ENCODE measurements at places on chromosomes 4 and X. TPM values are rescaled to one million over a fixed set of nuclear protein-coding genes. Genes with fewer than 3 reads are reported as not detected.

- peaks cover 1% of the 10 kb centered on the region for H3K27me3 ChIP-seq
- no peak for DNase-seq
- H3K27ac ChIP-seq, result no peak overlapping the region
- no peaks in the 10 kb centered on the region for H3K36me3 ChIP-seq
Observed at GRCh38 chrX:18099745-18100144, 120.9 kb downstream of the BEND2 start.

DNA sequence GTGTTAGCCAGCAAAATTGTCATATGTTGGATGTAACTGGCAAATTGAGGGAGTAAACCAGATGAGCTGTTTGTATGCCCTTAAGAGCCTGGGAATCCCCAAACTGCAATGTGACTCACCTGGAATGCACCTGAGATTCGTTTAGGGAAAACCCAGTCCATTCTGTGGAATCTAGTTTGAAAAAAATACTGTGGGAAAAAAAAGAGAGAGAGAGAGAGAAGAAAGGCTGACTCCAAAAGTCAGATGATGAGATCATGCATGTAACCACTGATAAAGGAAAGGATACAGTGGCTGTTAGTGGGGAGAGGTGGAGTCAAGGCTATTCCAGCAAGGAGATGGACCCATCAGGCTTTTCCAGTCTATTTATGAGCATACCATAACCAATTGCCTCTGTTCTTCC, 48.5 kb downstream of the SLC9A7 start:
- H3K27me3 ChIP-seq, result no peaks in the 10 kb centered on the region
- no peak overlapping the region for H3K4me3 ChIP-seq
- H3K36me3 ChIP-seq, result 0 out of 2 replicates have a peak, but pooled peaks cover 4% of the 10 kb centered on the region
- H3K27ac ChIP-seq, result peak overlapping the region; percentile 66
- peaks cover 50% of the 10 kb centered on the region for H3K4me1 ChIP-seq

Gene DTHD1
- total RNA-seq, result not detected

Gene CYSLTR1
- not detected for total RNA-seq

- no peak overlapping the region for H3K27ac ChIP-seq
- H3K27me3 ChIP-seq, result no peaks in the 10 kb centered on the region
- DNase-seq, result no peak
- H3K36me3 ChIP-seq, result no peaks in the 10 kb centered on the region
- H3K4me3 ChIP-seq, result no peak overlapping the region
- no peaks in the 10 kb centered on the region for H3K4me1 ChIP-seq
Observed at GRCh38 chrX:108601276-108601675, 135.1 kb downstream of the IRS4 start.

- H3K27me3 ChIP-seq, result no peaks in the 10 kb centered on the region
- no peaks in the 10 kb centered on the region for H3K36me3 ChIP-seq
- peaks cover 52% of the 10 kb centered on the region for H3K4me1 ChIP-seq
Observed at GRCh38 chr4:15717657-15718416, 15.0 kb downstream of the BST1 start.

Gene ADGRG2
- total RNA-seq, result not detected

- H3K27me3 ChIP-seq, result no peaks in the 10 kb centered on the region
- H3K27ac ChIP-seq, result no peak within 1 kb of the TSS
- H3K4me1 ChIP-seq, result 0 out of 2 replicates have a peak, but pooled peaks cover 5% of the 10 kb centered on the region
- no peak within 1 kb of the TSS for H3K4me3 ChIP-seq
- no peak for DNase-seq
- H3K36me3 ChIP-seq, result peaks cover 35% of the 10 kb centered on the region
Observed at GRCh38 chr4:150582146-150582872, at the start of gene MAB21L2. Gene MAB21L2 (plus strand): TSS chr4:150582151. CDS start chr4:150583030, 879 bp downstream.

Gene APLN
- 0.22 TPM for total RNA-seq

Gene TRIM2
- total RNA-seq, result 30.1 TPM

GRCh38 chrX:141185366-141185765, 8.4 kb upstream of the LDOC1 start:
- H3K4me3 ChIP-seq, result no peak overlapping the region
- H3K36me3 ChIP-seq, result no peaks in the 10 kb centered on the region
- H3K4me1 ChIP-seq, result peaks cover 8% of the 10 kb centered on the region
- no peaks in the 10 kb centered on the region for H3K27me3 ChIP-seq
- no peak overlapping the region for H3K27ac ChIP-seq
- DNase-seq, result no peak

Gene CENPU
- 16.9 TPM for total RNA-seq

- peaks cover 22% of the 10 kb centered on the region for H3K4me1 ChIP-seq
- no peak for DNase-seq
- no peaks in the 10 kb centered on the region for H3K27me3 ChIP-seq
Observed at GRCh38 chr4:163523791-163524365, 29.4 kb downstream of the TMA16 start.

- H3K4me1 ChIP-seq, result peaks cover 96% of the 10 kb centered on the region
- H3K4me3 ChIP-seq, result peak overlapping the region; percentile 74
- peaks cover 2% of the 10 kb centered on the region for H3K27me3 ChIP-seq
- H3K27ac ChIP-seq, result peak overlapping the region; percentile 100
- peak; percentile 97 for DNase-seq
- peaks cover 47% of the 10 kb centered on the region for H3K36me3 ChIP-seq
Observed at GRCh38 chr4:142091691-142092182, 455.4 kb downstream of the IL15 start.
